ENCODE measurements at places on chromosomes 11 and 22.

- DNase-seq: no peak
Measured at GRCh38 chr11:115193914-115194801, 310.1 kb downstream of the CADM1 start.

DNA sequence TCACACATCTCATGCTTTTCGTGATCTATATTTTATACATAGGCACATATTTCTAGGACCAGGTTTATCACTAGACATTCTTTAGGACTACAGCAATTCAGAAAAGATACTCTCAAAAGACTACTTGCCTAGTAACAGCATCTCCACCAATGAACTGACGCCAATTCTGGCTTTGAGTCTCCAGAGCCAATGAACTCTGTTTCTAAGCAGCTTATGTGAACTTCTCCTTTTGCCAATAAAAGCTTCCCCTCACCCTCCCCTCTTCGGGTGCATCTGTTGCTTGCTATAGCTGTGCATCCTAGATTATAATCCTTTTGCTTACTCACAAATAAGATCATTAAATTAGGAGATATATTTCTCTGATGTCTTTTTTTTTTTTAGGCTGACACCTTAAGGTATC, 11.4 kb upstream of the ANKK1 start:
- no peak for DNase-seq

GRCh38 chr11:20000351-20001134, 159.7 kb downstream of the DBX1 start:
- DNase-seq: no peak

DNA sequence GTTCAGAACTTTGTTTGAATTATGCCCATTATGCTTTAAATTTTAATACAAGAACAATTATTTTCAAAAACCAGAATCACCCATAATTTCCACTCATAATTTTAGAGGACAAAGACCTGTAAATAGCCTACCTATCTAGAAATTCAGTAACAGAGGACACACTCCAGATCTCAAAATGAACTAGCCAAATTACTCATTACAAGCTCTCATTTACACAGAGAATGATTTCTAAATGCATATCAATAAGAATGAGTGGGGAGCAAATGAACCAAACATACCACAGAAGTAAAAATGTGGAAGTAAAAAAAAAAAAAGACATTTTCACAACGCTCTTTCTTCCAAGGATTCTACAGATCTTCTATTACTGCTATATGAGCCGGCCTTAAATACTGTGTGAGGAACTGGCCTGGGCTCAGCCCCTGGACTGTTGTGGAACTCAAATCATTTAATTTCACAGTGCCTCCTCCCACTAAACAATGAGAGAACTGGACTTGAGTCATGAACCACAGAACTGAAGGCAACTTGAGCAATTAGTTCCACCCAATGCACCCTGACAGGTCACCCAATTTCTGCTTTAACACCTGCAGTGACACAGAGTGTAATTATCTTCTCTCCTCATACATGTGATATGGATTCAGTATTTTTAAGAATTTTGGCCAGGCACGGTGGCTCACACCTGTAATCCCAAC, 8.0 kb downstream of the MRTFA start:
- no peak for DNase-seq

GRCh38 chr22:22425356-22425755, 83.2 kb downstream of the ZNF280B start:
- DNase-seq: no peak

- DNase-seq: no peak
Measured at GRCh38 chr11:1776944-1777715, 13.4 kb upstream of the CTSD start.

DNA sequence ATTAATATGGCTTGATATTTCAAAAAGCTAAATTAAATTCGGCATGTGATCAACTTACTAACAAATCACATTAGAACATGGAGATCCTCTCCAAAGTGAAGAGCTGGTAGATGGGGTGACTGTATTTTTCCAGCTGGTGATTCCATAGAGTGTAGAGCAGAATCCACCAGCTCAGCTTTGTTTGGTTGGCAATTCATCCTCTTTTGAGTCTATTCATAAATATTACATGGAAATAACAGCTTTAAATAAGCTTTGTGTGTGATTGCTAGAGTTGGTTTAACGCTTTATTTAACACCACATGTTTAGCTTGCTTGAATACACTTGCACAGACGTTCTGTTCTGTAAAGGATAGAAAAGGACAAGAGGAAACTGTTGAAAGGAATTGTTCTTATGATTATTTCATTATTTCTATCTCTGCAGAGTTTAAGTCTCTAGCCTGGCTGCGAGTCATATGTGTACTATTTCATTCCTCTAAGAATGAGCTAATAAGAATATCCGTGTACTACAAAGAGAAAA, 738.3 kb upstream of the KIRREL3 start:
- DNase-seq: no peak

GRCh38 chr11:23679041-23679440, 817.8 kb upstream of the LUZP2 start:
- DNase-seq: no peak

- DNase-seq: no peak
Measured at GRCh38 chr11:61580271-61580888, 496 bp downstream of the SYT7 start.

GRCh38 chr11:64960719-64961118, 11.2 kb downstream of the MAJIN start:
- DNase-seq: no peak

All from activated T-helper 1 cell treated with anti-CD3 and anti-CD28 coated beads, Interleukin-12 subunit alpha, Interleukin-12 subunit beta, Interleukin-2, Interleukin-4 antibody, amounts not matched to agents 30 ng/mL and 10 ng/mL and 1 ng/mL, durations not matched to agents 14 hours and 24 hours and 36 hours (primary cell).